Right cardiac atrium (tissue), 5 donors: ENCODE measurements at places on chromosomes 7 and 10. TPM values are rescaled to one million over a fixed set of nuclear protein-coding genes. Genes with fewer than 3 reads are reported as not detected.

TPK1 gene
- 5.5 TPM for polyA plus RNA-seq

ACTL6B gene
- polyA plus RNA-seq = not detected

CAMK2B gene
- polyA plus RNA-seq = 105 TPM

TDRD1 gene
- 0.11 TPM for polyA plus RNA-seq

UCMA gene
- not detected for polyA plus RNA-seq

WDR11 gene
- 10.2 TPM for polyA plus RNA-seq

PTPRZ1 gene
- 1.6 TPM for polyA plus RNA-seq

CALML3 gene
- not detected for polyA plus RNA-seq

DNA sequence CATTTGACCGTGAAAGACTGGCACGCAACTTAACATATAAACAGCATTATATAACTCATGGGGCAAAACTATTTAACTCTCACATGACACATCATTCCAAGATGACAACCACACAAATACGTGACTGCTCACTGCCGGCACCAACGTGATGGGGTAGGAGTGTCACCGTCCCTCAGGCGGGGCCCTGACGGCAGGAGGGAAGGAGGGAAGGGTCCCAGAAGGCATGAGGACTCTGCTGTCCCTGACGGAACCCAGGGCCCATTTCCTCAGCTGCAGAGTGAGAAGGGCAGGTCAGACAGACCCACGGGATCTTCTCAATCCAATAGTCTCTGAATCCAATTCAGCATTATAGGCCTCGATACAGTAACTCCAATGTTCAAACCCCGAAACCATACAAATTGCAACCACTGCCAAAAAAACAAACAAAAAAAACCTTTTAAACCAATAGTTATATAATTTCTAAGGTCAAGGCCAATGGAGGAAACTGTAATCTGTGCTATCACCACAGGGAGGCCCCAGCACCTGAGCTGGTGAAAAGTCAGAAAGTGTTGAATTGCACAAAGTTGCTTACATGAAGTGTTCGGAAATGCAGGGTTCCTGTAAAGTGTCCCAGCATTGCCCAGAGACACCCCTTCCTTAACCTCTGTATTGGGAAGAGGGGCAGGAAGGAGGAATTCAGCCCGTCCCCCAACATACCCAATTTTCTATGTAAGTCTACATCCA lies 137.4 kb downstream of the TNS3 start:
- DNase-seq = no peak

GRCh38 chr7:68015122-68015977 lies 1018.7 kb downstream of the TYW1 start:
- DNase-seq = no peak

- no peak for DNase-seq
Observed at GRCh38 chr10:123024540-123024939, 15.7 kb downstream of the ACADSB start.

- DNase-seq = peak; percentile 48
Observed at GRCh38 chr10:79249186-79250121, 97.8 kb upstream of the PPIF start.

- no peak for DNase-seq
Observed at GRCh38 chr10:120428754-120429153, 28.3 kb upstream of the PLPP4 start.

DNA sequence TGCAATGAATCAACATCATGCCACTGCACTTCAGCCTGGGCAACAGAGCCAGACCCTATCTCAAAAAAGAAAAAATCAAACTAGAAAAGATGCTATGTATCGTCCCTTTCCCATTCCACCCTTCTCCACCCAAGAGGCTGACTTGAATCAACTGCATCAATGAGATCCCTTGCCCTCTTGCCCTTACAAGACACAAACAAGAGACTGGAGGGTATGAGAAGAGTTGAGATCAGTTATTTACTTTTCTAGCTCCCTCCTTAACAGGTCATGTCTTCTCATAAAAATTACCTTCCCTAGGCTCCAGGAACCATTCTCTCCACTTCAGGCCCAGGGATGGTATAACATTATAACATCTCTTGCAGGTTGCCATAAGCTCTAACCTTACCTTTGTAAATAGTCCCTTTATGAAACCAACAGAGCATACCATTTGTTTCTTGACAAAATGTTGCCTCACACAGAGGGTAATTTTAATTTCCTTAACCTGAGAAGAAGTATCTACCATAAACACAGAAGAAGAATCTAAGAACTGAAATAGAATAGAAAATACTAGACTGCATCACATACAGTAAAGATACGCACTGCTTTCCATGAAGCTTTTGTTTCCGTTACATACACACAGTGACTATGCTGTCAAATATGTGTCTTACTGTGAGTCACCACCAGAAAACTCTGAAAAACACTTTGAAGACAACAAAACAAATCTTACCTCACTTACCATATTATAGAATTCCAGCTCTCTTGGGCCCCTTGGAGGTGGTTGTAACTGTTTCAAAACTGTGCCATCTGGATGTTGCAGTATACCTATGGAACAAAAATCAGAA lies 30.5 kb downstream of the IPMK start:
- no peak for DNase-seq

DNA sequence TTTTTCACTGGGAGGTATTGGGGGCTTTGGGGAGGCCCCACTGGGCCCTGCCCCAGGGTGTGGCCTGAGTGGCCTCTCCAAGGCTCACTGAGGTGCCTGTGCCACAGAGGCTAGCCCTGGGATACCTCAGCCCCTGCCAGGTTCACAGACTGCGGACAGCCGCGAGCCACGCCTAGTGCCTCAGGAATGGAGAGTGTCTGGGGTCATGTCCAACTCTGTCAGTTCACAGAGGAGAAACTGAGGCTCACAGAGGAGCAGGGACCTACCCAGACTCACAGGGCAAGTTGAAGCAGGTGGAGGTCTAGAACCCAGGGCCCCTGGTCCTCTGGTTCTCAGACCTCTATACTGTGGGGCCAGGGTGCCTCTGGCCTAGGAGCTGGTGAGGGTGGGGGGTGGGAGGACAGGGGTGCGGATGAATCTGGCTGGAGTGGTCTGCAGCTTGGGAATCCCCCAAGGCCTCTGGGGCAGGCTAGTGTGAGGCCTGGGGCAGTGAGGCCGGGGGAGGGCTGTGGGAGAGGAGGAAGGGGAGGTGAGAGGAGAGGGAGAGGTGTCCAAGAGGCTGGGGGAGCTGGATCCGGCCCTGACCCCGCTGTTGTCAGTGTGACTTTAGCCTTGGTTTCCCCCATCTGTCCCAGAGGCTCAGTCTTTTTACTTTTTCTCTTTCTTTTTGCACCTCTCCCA lies 20.0 kb downstream of the NEURL1 start:
- DNase-seq = no peak

- DNase-seq = peak; percentile 36
Observed at GRCh38 chr10:43201545-43202131, 63.4 kb downstream of the CSGALNACT2 start.

GRCh38 chr10:132301371-132302330 lies 6.1 kb downstream of the STK32C start:
- DNase-seq = no peak

- DNase-seq = no peak
Observed at GRCh38 chr7:124603066-124603465, 162.5 kb downstream of the GPR37 start.

DNA sequence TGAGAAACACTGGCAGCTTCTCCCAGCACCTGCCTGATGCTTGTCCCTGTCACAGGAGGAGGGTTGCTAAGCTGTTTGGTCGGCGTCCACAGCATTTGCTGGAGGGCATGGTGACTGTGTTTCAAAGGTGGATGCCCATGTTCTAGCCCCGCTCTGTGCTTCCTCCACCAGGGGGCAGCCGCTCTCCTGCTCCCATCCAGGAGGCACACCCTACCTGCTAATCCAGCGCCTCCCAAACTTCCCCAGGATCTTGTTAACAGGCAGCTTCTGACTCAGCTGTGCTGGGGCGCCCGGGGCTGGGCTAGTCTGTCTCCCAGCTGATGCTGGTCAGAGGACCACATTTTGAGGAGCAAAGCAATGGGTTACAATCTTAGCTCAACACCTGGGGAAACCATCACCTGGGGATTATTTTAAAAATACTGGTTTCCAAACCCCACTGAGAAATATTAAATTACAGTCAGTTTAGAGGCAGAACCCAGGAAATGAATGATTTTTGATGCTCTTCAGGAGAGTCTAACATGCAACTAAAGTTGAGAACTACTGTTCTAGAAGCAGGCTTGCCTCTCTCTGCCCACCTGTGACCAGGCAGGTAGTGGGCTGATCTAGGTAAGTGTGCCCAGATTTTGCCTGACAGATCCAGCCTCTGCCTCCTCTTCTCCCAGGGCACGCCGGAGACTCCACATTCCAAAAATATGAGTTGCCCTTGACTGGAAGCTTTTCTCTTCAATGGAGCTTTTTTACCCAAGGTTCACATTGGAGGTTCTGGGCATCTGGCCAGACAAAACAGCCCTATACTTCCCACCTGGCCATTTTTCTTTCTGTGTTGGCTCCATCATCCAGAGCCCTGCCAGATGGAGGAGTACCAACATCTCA lies 92.7 kb upstream of the GPR26 start:
- no peak for DNase-seq

DNA sequence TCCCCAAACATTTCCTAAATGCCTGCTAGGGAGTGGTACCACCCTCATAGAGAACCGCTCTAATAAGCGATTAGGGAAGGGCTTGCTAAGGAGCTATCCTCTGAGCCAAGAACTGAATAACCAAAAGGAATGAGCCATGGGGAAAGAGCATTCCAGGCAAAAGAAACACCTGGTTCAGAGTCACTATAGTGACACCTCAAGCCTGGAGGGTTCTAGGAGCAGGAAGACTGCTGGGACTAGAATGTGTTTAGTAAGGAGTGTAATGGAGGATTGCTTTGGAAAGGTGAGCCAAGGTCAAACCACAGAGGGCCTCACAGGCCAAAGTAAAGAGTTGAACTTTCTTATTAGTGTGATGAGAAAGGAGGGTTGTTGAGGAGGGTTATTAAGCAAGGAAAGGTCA lies 38.7 kb upstream of the NRBF2 start:
- DNase-seq = no peak

DNA sequence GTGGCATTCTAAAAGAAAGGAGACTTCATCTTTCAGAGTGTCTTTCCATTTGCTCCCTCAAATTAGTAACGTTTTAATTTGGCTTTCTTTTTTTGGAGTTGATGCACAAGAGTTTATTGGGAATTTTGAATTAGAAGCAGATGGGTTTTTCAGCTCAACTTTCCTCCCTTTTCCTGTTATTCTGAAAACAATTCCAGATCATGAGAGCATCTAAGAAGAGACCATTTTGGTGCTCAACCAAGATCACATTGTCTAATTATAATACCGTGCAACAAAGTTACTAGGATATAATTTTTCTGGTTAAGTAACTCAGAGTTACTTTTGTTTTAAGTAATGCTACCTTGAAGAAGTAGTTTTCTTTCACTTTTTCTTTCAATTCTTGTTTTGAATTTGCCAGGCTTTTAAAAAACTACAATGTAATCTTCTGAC lies 396.6 kb upstream of the KLF6 start:
- no peak for DNase-seq

GRCh38 chr10:16297069-16297468 lies 139.7 kb upstream of the PTER start:
- no peak for DNase-seq

DNA sequence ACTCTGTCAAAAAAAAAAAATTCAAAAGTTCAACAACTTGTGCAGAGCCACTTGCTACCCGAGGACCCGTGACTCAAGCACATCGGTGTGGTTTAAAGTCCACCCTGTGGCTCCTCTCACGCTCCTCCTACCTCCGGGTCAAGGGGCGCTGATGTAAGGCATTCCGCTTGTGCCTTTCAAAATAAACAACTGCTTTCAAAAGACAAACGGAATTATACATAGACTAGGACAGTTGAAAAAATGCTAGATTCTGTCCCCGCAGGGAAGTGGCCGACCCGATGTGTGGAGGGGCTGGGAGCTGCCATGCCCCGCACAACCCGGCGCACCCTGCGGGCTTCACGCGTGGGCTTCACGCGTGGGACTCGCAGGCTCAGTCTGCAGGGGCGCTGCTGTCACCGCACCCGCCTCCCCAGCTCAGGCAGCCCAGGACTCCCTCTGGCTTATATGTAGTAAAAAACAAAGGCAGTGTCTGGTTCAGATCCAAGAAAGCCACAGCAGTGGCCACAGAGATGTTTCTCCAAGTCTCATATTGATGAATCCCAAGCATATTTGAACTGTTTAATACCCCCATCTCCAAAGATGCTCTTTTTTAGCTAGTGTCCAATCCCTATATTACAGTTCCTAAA lies 239.7 kb upstream of the INHBA start:
- DNase-seq = no peak

DNA sequence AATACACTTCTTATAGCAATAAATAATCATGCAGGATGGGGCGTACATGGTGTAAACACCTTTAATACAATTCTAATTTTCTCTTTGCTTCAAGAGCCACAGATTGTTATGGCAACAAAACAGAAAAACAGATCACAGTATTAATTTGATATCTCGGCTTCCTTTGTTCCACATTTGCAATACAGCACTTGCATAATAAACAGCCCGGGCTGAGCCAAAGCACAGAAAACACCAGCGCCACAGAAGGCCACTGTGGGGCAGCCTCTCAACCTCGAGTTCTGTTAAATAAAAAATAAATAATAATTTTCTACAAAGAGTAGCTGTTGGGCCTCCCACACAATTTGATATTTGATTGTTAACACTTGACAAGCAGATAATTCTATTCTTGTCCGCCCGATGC lies 255.9 kb downstream of the USP6NL start:
- DNase-seq = no peak

DNA sequence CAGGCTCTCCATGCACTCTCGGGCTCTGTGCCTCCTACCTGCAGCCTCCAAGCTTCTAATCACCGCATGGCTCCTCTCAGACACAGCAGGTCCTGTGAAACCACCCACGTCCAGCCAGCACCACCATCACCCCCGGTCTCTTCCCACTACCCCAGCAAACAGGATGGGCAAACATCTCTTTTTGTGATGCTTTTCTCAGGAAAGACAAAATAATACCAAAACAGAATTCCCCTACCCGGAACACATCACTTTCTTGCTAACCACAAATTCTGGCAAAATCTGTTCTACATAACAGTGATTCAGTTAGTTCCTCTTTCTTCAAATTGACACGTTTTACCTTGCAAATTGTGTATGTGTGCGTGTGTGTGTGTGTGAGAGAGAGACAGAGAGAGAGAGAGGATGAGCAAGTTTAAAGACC lies 6.5 kb downstream of the SNX8 start:
- no peak for DNase-seq

DNA sequence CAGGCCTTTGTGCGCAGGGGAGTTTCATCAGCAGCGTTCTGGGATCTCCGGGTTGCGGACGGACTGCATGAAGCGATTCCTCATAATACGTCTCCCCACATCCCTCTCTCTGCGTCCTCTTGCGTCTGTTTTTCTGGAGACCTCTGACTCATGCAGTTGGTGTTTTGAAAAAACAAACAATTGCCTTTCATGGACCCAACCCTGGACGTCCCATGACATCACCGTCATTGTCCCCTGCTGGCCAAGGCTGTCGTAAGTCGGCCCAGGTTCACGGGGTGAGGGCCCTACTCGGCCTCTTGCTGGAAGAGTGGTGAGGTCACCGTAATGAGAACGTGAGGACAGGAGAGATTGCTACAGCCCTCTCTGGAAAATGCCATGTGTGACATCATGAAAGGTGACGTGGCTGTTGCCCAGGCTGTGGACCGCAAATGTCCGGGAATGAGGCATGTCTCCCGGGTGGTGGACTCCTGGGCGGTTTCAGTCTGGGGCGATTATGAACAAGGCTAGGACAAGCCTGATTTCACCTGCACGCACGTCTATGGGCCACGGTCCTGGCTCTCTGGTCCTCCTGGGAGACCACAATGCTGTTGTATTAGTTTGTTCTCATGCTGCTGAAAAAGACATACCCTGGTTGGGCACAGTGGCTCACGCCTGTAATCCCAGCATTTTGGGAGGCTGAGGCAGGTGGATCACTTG lies 9.8 kb upstream of the MAFK start:
- DNase-seq = peak; percentile 28
